Anterior cingulate cortex (tissue), 58 donors: ENCODE measurements at places on chromosomes 1 and 21.

DNA sequence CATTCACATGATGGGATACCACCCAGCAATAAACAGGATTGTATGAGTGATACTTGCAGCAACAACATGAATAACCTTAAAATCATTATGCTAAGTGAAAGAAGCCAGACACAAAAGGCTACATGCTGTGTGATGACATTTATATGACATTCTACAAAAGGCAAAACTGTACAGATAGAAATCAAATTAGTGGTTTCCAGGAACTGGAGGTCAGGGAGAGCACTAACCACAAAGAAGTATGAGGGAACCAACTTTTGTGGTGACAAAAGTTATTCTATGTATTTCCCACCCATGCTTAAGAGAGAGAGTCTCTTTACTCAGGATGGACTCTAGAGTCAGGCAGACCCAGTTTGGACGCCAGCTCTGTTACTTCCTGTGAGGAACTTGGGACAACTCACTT, 364.5 kb upstream of the DAB1 start:
- DNase-seq, result no peak

- DNase-seq, result no peak
Measured at GRCh38 chr1:7633506-7634245, 137.4 kb upstream of the VAMP3 start.

- no peak for DNase-seq
Measured at GRCh38 chr1:177891809-177892208, 78.0 kb downstream of the SEC16B start.

- DNase-seq, result peak; percentile 55
Measured at GRCh38 chr1:113140588-113141446, 67.8 kb downstream of the LRIG2 start.

DNA sequence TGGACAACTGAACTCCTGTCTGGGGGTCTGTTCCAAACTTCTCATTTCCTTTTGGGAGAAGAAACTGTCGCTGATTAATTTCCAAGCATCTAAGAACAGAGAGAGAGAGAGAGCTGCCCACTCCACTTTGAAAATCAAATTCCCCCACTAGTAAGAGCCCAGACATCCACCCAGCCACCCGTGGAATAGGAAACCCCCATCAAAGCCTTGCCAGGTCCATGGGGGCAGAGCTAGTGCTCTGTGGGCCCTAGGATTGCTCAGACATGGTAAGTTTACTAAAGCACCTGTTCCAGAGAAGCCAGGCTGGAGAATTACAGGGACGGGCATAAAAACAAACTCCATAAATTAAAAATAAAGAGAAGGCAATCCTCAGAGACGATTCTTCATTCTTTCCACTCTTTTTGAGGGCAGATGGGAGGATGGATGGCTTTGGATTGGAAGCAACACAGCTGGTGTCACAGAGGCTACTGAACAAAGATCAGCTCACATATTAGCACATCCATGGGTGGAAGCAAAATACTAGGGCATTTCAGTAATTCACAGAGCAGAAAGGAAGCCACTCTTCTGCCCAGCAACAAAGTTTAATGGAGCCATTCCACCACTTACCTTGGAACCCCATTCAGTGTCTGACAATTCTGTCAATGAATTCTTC, 103.9 kb downstream of the COLGALT2 start:
- no peak for DNase-seq

DNA sequence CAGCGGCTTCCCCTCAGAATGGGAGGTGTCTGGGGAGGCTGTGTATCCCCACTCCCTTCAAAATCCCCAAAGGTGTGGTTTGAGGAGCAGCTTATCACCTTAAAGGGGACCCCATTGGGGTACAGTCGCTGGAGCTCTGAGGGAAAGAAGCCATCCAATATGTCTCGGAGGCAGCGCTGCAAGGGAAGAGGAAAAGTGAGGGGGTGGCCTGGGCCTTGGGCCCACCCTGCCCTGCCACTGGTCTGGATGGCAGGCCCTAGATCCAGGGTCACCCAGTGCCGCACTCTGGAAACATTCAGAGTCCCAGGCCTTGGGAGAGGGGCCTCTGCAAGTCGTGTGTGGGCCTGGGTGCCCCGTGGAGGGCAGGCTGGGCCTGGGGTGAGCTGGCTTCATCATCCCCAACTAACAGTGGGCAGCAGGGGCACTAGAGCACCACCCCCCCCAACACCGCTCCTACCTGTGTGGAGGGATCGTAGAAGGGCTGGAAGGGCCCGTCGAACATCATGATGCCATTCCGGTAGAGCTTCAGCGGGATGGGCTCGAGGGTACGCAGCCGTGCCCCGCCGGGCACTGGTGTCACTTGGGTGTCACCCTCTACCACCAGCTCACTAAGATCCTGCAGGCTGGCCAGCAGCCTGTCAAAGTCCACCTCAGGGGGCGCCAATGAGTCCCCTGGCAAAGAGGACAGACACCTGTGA, 5.6 kb downstream of the SH3BGRL3 start:
- DNase-seq, result no peak

DNA sequence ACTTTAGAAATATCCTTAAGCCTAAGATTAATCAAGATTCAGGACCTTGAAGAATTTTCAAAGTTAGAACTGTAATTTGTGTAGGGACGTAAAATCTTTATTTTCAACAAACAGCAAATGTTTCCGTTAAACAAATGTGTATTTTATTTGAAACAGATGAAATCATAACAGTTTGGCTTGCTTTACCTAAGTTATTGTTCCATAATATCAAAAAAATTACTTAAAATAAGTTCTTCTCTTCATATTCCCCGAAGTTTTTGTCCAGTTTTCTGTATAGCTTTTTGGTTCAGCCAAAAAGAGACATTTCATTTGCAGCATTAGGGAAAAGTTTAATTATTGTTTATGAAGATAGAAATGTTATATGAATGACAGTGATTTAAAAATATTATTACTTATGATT, 100.1 kb downstream of the NFIA start:
- DNase-seq, result no peak

- no peak for DNase-seq
Measured at GRCh38 chr1:21909286-21909759, 27.8 kb downstream of the HSPG2 start.

DNA sequence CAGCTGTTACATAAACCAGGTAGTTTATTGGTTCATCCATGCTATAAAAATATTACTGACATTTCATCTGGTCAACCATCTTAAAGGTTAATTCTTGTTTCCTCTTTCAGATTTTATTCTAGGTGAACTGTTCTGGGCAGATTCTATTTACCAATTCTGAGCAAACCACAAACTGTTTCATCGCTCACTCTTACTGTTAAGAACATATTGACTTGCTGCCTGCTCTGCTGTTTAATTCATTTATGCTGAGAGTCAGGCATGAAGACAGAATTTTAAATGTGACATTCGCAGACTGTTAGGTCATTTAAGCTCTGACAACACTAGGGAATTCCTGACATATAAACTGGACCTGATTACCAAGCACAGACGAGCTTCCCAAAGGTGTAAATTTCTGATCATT, 98.3 kb downstream of the PIGK start:
- DNase-seq, result no peak

- no peak for DNase-seq
Measured at GRCh38 chr1:38217316-38217715, 170.7 kb upstream of the POU3F1 start.

DNA sequence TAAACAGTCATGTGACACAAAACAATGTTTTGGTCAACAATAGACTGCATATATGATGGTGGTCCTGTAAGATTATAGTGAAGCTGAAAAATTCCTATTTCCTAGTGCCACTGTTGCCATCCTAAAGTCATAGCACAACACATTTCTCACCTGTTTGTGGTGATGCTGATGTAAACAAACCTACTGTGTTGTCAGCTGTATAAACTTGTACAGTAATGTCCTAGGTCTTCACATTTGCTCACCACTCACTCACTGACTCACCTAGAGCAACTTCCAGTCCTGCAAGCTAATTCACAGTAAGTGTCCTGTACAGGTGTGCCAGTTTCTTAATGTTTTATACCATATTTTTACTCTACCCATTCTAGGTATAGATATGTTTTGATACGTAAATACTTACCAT, 326.1 kb upstream of the USP24 start:
- no peak for DNase-seq

GRCh38 chr1:234702342-234703000, 92.5 kb upstream of the IRF2BP2 start:
- no peak for DNase-seq

- no peak for DNase-seq
Measured at GRCh38 chr1:154886281-154887015, 16.4 kb upstream of the KCNN3 start.

GRCh38 chr21:15494481-15494880, 235.3 kb upstream of the USP25 start:
- no peak for DNase-seq

- no peak for DNase-seq
Measured at GRCh38 chr1:15923241-15923640, 52.7 kb downstream of the ZBTB17 start.

DNA sequence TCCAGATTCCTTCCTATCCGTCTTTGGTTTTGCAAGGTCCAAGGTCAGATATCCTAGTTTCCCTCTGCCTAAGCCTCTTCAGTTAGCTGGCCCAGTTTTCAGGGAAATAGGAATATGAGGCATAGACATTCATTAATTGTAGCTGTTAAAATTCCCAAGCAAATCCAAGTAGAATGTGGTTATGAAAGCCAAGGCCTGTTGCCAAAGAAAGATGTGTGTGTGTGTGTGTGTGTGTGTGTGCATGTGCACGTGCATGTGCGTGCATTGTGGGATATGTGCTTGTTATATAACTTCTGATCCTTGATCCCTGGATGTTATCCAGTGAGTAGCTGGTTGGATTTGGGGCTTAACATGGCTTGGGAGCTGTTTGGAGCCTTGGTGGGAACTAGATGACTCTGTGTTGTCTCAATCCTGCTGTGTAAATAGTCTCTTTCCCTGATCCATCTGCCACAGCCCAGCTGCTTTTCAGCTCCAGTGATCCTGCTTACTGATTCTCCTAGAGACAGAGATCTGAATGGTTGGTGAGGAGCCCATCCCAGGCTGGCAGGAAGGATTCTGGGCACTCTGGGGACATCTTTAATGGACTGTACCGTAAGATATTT, 70.6 kb upstream of the GCLM start:
- DNase-seq, result peak; percentile 3

GRCh38 chr21:45931397-45931969, 50.1 kb upstream of the COL6A1 start:
- DNase-seq, result no peak

GRCh38 chr21:42414928-42415769, 11.4 kb downstream of the UBASH3A start:
- DNase-seq, result no peak

DNA sequence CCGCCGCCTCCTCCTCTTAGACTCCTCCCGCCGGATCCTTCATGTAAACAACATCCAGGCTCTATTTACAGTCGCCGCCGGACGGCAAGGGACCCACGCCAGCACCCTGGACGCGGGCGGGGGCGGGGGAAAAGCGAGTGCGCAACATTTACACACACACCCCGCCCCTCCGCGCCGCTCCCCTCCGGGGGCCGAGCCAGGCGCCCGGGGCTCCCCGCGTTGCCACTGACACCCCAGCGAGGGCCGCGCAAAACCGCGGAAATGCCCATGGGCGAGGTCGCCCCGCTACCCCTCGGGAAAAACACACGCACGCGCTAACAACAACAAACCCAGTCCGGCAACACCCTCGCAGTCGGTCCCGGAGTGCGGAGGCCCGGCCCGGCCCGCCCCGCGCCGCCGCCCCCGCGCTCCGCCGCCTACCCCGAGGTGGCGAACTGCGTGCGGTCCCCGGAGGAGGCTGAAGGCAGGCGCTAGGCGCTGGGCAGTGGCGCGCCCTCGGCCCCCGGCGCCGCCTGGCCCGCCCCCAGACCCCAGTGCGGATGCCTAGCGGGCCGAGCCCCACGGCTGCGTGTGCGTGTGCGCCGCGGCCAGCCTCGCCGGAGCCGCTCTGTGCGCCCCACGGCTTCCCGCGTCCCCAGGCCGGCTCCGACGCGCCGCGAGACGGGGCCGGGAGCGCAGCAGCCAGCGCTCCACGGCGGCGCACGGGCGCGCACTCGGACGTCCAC, 81.1 kb upstream of the AK4 start:
- DNase-seq, result peak; percentile 86

DNA sequence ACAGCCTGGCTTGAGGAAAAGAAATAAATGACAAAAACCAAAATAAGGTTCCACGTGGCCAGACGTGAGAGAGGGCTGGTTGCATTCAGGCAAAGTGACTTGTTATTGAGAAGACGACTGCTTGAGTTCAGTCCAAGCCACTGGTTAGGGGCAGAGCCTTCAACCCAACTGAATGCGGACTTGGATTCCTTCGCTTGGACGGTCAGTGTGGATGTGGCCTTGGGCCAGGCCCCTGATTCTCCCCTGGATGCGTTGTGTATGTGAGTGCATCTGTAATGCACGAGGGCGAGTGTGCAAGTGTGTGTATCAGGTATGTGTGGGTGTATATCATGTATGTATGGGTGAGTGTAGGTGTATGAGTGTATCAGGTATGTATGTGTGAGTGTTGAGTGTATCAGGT, 1.9 kb downstream of the PLA2G2F start:
- no peak for DNase-seq

GRCh38 chr1:6275826-6276782, 15.2 kb upstream of the GPR153 start:
- DNase-seq, result no peak

GRCh38 chr1:217214551-217214950, 416.3 kb downstream of the GPATCH2 start:
- no peak for DNase-seq

- no peak for DNase-seq
Measured at GRCh38 chr1:72397786-72398185, 115.4 kb upstream of the NEGR1 start.

DNA sequence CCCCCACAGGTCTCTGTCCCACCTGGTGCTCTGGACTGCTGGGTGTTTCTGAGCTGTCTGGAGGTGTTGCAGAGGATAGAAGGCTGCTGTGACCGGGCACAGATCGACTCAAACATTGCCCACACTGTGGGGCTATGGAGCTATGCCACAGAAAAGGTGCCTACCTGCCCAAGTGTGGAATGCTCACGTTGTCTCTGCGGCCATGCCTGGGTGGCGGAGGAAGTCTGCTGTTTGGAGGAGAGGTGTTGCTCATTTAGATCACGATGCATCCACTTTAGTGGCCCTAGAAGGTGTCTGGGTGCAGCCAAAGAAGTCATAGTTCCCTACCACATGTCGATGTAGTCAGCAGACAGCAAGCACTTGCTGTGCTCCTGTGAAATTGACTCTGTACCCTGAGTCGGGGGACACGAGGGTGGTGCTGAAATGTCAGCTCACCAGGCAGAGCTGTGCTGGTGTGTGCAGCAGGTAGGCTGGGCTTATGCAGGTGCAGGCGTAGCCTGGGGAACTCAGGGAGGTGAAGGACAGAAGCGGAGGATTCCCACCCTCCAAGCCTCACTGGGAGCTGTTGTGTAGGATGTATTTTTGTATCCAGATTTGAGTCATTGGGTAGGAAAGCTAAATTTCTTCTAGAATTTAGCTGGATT, 32.8 kb upstream of the PWP2 start:
- no peak for DNase-seq
